ENCODE measurements at places on chromosomes 2 and 18.

DNA sequence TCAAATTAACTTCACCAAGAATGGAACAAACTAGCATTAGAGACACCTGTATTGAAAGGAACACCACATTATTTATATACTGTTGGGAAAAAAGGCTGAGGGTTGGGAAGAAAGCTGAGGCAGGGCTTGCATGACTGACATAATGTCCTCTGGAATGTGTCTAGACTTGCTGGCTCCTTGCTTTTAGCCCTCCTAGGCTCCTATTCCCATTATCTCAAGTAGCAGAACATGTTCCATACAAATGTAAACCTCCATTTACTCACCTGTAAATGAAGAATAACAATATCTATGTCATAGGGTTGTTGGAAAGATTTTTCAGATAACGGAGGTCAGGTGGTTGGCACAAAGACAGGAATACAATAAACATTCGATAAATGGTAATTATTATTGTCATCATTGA, 976 bp upstream of the ACADL start:
- no peak for DNase-seq

GRCh38 chr2:237763812-237764211, 34.8 kb upstream of the RBM44 start:
- no peak for DNase-seq

- DNase-seq: no peak
Measured at GRCh38 chr2:217559084-217559483, 443.7 kb downstream of the TNS1 start.

- no peak for DNase-seq
Measured at GRCh38 chr2:168851674-168852320, 38.4 kb downstream of the SPC25 start.

DNA sequence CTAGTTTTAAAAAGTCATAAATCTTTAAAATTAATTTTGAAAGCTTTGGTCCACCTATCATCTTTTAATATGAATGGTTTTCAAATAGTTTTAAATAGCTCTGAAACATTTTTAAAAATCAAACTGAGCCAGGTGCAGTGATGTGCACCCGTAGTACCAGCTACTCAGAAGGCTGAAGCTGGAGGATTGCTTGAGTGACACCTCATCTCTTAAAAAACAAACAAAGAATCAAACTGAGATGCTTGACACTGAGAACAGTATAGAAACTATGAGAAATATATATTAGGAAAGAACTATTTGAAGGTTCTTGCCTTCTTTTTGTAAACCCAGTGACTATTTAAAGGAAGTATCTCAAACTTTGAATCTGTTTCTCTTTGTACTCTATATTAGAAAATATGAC, 67.4 kb downstream of the BARD1 start:
- no peak for DNase-seq

Data from GM12864 (cell line).